HTR-8/SVneo (cell line): ENCODE measurements at places on chromosomes 6 and 20.

DNA sequence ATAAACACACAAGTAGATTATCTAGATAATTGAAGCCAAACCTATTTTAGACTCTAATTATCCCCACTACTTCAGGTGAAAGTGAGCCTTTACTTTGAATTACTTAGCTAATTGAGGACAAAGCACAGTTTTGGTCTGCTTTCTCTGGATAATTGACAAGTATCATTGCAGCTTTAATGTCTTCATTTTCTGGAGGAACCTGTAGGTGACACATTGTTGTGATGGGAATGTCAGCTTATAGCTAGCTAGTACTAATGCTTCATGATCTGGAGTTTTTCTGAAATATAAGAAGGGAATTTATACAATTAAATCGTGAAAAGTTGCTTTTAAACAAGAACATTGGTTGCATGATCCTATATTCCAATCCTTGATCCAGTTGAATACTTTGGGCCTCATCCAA is 319.3 kb upstream of the CITED2 start:
- no peak for DNase-seq

DNA sequence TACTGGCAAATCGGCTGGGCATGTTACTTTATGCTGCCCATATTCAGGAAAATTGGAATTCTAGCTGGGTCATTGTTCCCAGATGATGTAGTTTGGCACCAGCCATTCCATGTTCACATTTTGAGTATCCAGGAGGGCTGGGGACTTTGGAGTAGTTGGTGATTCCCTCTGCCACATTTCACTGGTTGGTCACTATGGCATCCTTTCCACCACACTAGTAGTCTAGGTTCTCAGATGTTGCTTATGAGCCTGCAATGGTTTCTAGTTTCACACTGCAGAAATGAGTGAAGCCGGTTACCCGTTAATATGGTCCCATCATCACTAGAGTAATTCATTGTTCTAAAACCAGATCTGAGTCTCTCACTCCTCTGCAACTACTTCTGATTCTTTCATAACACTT is 4.6 kb downstream of the PTPN1 start:
- no peak for DNase-seq

DNA sequence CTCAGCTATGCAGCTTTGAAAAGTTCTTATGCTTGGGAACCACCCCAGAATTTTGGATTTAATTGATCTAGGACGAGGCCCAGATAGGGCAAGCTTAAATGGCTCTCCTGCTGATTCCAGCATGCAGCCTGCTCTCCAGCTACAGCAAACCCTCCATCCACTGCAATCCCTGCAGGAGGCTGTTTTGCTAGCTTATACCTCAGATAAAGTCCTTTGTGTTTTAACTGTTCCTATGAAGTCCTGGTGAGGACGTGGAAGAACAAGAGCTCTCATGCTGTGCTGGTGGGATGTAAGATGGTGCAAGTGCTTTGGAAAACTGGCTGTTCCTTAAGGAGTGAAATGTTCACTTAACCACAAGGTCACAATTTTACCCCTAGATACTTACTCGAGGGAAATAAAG is 25.5 kb upstream of the NXT1 start:
- no peak for DNase-seq

DNA sequence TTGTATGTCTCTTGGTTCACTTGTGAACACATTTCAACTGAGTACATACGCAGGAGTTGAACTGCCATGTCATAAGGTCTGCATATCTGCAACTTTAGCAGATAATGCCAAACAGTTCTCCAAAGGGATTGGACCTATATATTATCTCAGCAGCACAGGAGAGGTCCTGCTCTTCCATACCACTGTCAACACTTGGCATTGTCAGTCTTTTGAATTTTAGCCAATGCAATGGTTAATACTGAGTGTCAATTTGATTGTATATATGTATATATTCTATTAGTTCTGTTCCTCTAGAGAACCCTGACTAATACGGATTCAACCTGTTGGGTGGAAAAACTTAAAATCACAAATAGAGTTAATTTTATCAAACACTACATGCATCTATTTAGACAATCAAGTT is 26.1 kb upstream of the ARHGAP18 start:
- no peak for DNase-seq

DNA sequence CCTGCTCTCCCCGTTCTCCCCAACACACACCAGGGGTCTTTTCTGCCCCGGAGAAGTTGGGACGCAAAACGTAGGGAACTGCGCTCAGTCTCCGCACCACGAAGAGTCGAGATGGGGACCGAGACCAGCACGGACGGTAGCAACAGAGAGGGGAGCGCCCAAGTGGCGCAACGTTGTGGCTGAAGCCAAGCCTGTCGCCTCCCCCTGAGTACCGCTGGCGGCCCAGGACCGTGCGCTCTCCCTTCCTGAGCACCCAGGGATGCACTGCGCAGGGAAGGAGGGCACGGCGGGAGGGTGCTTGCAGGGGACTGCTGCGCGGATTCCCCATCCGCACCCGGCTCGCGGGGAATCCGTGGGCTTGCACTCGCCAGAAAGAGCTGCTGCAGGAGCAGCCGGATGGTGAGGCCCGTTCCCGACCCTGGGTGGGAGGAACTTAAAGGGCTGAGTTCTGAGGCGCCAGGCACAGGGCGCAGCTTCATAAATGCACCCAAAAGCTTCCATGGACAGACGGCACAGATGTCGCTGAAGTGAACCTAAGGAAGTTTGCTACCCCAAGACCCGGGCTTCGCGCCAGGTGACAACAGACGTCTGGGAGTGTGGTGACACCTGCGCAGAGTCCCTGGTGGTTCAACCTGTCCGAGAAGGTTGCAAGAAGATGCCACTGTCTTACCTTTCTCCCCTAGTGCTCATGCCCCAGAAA is 178.7 kb downstream of the TBXT start:
- DNase-seq: no peak

GRCh38 chr6:34536251-34536958 is 19.7 kb downstream of the SPDEF start:
- no peak for DNase-seq

DNA sequence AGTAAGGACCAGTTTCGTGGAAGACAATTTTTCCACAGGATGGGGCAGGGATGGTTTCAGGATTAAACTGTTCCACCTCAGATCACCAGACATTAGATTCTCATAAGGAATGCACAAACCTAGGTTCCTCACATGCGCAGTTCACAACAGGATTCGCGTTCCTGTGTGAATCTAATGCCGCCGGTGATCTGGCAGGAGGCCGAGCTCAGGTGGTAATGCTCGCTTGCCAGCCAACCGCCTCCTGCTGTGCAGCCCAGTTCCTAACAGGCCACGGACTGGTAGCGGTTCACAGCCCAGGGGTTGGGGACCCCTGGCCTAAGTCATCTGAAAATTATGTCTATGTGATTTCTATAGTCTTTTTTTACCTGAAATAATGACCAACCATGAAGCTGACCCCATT is 217.5 kb downstream of the TMEM200A start:
- no peak for DNase-seq

DNA sequence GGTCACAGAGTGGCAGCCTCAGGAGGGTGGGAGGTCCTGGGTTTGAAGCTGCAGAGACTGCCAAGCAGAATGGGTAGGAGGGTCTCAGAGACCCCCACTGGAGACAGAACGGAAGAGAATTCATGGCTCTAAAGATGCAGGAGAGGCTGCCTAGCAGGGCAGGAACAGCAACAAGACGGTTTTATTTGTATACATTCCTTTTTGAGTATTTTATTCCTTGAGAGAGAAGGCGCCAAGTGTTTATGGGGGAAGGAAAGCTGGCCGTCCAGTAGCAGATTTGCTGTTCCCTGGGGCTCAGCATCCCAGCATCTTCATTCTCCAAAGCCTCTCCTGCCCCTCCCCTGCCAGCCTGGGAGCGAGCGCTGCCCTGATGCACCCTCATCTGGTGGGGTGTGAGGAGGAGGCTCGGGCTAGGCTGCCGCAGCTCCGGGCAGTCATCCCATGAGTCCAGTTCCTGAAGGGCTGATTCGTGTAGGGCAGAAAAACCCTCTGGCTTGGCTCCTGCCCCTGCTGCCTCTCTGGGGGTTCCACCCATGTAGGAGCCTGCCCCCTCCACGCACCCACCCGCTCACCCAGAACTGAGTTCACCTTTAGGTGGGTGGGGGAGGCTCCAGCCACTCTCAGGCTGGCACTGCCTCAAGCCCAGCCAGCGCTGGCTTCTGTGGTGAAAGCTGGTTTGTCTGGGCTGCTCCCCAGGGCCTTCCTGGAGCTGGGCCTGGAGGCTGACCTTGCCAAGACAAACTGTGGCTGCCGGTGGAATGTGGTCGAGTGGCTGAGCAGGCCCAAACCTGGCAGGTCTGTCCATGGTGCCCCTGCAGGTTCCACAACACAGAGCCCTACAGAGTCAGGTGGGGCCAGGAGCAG is 32.4 kb downstream of the CPXM1 start:
- no peak for DNase-seq

DNA sequence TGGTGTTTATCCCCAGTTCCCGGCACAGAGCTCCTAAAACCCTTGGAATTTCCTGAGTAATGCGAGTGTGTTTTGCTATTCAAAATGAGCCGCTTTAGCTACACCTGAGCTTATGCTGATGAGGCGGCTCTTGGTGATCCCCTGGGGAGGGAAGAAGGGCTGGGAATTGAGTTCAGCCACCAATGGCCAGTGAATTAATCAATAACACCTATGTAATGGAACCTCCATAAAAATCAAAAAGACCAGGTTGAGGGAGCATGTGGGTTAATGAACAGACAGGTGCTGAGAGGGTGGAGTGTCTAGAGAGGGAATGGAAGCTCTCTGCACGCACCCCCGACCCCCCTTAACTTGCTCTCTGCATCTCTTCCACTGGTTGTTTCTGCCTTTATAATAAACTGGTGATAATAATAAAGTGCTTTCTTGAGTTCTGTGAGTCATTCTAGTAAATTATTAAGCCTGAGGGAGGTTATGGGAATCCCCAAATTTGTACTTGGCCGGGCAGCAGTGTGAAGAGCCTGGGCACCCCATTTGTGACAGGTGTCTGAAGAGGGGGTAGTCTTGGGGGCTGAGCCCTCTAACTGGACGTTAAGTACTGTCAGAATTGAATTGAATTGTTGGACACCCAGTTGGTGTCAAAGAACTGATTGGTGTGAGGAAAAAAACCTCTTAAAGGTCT is 24.6 kb upstream of the SERPINB1 start:
- DNase-seq: no peak

DNA sequence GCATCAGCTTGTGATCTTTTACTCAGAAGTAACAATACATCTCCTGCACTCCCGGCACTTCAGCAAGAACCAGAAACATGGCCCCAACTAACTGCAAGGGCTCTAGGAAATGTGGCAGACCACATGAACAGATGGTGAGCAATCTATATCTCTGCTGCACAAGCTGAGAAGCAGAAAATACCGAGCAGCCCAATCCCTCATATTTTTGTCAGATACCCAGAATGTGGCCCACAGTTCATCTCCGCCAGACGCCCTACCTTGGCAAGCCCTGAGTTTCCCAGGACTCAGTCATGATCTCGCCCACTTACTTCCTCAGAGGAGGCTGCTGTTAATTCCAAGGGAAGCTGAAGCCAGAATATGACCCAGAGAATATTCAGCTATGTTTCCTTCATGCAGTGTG is 63.1 kb upstream of the PHACTR1 start:
- DNase-seq: no peak

DNA sequence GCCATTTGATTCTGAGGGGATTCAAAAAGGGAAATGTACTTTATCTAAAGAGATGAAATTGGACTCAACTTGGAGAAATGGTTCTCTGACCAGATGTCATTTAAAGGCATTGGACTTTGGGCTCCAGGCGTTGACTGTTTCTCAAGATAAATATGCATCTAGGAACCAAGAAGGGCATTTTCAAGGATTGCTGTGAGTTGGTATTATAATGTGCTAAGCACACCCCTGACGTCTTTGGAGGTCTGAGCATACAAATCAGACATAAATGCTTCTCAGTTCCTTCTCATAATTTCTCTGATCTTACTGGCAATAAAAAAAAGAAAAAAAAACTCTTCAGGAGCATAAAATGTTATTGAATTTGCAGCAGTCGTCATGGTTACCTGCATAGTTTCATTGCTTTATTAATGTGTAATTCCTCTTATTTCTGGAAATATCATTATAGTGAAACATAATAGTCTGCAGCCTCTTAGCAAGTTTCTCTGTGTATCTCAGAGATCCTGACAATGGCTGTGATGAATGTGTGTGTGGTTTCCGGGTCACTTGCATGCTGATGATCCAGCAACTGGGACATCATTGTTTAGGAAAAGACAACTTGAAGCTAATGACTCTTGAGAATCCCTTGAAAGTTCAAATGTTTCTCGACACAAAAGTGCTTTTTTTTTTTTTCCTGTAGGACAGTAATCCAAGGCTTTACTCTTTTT is 136.0 kb downstream of the AIG1 start:
- DNase-seq: no peak

GRCh38 chr20:24741493-24742072 is 207.5 kb upstream of the CST7 start:
- no peak for DNase-seq

- no peak for DNase-seq
Measured at GRCh38 chr6:129966125-129966524, 52.3 kb upstream of the L3MBTL3 start.

- DNase-seq: no peak
Measured at GRCh38 chr20:40286975-40287531, 402.0 kb downstream of the MAFB start.

- DNase-seq: no peak
Measured at GRCh38 chr6:154268486-154268885, 88.1 kb downstream of the IPCEF1 start.

- DNase-seq: no peak
Measured at GRCh38 chr20:42336576-42336975, 718.4 kb upstream of the CHD6 start.

- no peak for DNase-seq
Measured at GRCh38 chr20:17688965-17689364, 6.9 kb upstream of the RRBP1 start.

DNA sequence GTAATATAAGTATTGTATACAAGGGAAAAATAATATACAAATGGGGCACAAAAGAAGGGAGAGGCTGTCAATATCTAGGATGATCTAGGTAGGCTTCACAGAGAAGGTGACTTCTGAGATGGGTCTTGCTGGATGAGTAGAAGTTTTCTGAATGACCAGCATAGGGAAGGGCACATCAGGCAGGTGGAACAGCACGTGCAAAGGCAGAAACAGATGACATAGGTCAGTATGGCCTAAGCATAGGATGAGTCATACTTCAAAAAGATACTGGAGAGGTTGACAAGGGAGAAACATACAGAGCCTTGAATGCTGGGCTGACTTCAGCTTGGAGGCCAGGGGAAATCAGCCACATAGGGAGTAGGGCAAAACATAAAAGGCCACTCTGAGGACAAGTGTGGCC is 31.9 kb upstream of the SIRPA start:
- no peak for DNase-seq

- DNase-seq: no peak
Measured at GRCh38 chr6:21844120-21844917, 250.8 kb downstream of the SOX4 start.

- DNase-seq: no peak
Measured at GRCh38 chr6:109760208-109760607, 69.1 kb downstream of the FIG4 start.

DNA sequence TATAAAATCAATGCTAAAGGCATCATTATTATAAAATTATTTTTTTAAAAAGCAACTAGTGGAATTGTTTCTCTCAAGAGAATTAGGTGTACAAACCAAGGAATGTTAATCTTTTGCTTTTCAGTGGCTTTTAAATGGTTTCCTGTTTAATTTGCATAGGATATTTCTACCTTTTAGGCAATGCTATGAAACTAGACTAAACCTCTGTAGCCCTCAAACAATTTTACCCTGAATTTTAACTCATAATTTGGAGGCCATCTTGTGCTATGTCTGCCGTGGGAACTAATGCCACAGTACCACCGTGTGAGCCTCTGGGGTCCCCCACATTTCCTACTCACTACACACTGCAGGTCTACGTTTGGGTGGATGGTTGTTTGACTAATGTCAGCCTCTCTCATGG is 20.6 kb downstream of the PHACTR2 start:
- no peak for DNase-seq
